ENCODE measurements at places on chromosomes 5 and 9. TPM values are rescaled to one million over a fixed set of nuclear protein-coding genes. Genes with fewer than 3 reads are reported as not detected.

DNA sequence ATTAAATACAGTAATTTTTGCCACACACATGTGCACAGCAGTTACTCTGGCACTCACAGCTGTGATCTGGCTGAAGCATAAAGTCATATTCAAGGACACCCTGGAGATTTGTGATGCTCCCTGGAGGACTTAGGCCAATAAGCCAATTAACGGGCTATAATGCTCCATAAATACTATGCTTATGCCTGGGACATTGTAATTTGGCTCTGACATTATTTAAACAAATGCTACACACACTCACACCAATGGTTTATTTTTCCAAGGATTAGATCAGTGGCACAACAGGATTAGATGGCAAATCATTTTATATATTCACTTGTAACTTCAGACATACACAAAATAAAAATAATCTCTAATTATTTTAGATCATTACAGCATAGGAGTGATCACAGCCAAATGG is 111.2 kb downstream of the LMNB1 start:
- DNase-seq, result no peak

- DNase-seq, result no peak
Observed at GRCh38 chr9:11966786-11967185, 726.4 kb upstream of the TYRP1 start.

DNA sequence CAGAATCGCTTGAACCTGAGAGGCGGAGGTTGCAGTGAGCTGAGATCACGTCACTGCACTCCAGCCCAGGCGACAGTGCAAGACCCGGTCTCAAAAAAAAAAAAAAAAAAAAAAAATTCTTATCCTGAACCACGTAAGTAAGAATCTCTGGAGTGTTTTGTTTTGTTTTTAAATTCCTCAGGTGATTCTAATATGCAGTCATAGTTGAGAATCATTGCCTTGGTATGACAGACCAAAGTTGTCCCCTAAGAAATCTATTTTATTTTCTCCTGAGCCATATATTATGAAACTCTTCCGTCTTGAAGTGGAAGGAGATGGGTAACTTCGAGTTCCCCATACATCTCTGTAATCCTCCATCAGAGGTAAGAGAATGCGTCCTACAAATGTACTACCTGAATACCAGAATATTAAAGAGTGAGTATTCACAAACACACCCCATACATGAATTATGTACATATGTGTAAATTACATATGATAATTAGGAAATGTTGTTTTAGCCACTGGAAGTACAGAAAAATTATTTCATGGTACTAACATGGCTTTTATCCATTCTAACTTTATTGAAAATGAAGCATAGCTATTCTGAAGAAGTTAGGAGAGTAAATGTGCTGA is 26.7 kb upstream of the SVEP1 start:
- no peak for DNase-seq

DNA sequence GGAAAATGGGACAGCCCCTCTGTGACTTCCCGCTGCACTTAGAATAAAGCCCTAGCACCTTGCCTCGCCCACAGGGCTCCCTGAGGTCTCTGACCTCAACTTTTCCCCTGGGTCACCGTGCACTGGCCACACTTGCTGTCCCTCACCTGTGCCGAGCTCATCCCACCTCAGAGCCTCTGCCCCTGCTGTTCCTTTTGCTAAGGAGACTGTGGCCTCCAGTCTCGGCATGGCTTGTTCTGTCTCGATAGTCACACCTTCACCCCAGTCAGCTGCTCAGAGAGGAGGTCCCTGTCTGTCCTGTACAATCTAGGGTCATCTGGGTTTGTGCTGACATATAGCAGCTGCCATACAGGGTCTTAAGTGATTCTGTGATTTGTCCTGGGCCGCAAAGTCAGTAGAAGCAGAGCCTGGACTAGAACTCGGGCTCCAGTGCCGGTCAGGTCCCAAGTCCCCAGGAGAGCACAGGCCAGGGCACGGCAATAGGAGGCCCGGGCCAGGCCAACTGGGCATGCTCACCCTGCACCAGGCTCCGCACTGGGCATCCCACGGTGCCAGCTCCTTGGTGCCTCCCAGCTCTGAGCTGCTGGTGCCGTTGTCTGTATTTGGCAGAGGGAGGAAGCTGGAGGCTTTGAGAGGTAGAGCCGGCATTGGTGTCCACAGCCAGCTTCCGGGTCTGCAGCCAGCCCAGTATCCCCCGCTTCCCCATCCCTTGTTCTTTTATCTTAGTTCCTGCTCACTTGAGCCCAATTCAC is 35.2 kb downstream of the NCS1 start:
- no peak for DNase-seq

DNA sequence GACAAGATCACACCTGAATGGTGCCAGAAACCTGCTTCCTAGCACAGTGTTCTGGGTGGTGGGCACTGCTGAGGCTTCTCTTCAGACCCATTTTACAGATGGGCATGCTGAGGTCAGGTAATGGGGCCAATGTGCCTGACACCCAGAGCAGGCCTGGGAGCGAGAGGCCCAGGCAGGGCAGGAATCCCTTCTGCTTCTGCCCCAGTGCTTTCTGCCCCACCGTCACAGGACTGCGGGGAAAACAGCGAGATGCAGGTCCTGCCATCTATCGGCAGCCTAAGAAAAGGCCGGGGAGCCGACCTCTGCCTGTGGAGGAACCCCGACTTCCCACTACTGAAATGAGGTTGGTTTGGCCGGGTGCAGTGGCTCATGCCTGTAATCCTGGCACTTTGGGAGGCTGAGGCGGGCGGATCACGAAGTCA is 22.8 kb upstream of the RNU6ATAC start:
- DNase-seq, result no peak

GRCh38 chr5:16315501-16315900 is 135.9 kb upstream of the MARCHF11 start:
- no peak for DNase-seq

- DNase-seq, result no peak
Observed at GRCh38 chr5:119328753-119329602, 26.8 kb upstream of the TNFAIP8 start.

GRCh38 chr9:131276094-131276888 is at the start of gene FAM78A:
Gene FAM78A, minus strand, starts transcription at chr9:131276510. Its CDS starts 331 bp downstream, at chr9:131276179.
- DNase-seq, result no peak

DNA sequence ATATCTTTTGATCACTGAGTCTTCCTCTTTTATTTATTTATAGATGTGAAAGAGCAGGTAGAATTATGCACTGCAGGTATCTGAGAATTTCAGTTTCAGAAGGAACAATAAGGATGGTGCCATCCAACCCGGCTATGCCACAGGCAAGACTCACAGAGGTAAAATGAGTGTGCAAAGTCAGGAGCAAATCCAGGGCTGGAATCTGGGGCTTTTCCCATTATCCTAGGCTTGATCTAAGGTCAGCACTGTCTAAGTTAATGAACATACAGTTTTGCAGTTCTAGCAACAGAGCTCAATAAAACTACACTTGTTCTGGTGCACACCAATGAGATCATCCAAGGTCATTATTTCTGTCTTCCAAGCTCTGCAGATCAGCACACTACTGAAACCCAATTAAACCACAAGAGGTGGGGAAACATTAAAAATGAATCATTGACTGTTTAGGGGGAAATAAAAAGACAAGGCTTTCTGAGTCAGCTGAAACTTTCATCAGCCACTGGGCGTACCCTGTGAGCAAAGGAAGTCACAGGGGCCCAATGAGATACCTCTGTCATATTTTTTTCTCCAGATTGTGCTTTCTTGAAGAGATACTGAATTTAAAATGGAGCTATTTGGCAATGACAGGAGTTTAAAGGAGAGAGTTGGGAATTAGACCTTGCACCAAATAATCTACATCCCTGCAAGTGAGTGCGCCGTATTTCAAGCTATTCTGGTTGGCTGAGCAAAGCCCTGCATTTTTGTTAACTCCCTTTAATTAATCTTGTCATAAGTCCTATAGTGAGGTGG is 662.2 kb upstream of the ZNF608 start:
- no peak for DNase-seq

DNA sequence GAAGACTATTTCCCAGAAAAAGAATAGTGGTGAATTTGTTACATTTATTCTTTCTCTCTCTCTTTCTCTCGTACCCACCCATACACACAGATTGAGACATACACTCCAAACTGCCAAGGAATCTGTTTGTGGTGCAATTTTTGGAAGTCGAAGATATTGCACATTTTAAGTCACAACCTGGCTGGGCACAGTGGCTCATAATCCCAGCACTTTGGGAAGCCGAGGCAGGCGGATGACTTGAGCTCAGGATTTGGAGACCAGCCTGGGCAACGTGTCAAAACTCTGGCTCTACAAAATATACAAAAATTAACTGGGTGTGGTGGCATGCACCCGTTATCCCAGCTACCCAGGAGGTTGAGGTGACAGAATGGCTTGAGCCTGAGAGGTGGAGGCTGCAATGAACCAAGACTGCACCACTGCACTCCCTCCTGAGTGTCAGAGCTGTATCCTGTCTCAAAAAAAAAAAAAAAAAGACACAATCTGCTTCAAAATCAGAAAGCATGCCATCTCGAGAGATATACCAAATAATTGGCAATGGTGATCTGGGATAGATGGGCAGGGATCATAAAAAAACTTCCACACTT is 19.2 kb upstream of the PLIN2 start:
- DNase-seq, result no peak

DNA sequence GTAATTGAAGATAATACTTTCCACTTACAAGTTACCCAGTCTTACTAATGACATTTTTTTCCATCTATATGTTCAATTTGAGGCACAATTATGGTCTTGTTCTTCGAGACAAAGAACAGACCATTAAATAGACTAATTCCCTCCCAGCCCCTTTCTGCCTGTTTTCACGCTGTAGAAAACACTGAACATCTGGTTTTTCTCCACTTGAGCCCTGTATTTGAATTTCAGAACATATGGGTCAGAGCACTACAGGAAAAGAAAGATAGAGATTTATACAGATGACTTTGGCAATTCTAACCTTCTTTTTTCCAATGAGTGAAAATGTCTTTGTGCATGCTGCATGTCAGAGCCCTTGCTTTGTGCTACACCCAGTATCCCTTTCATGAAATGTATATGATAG is 506.9 kb downstream of the LRRC70 start:
- no peak for DNase-seq

- no peak for DNase-seq
Observed at GRCh38 chr5:104412649-104413240, 850.2 kb upstream of the NUDT12 start.

GRCh38 chr5:172599204-172599567 is 41.9 kb upstream of the NEURL1B start:
- no peak for DNase-seq

GRCh38 chr5:153080940-153081339 is 409.5 kb upstream of the GRIA1 start:
- no peak for DNase-seq

GRCh38 chr5:7756453-7756852 is 94.5 kb downstream of the CFAP90 start:
- no peak for DNase-seq

- no peak for DNase-seq
Observed at GRCh38 chr9:5140151-5140550, 45.3 kb downstream of the INSL6 start.

DNA sequence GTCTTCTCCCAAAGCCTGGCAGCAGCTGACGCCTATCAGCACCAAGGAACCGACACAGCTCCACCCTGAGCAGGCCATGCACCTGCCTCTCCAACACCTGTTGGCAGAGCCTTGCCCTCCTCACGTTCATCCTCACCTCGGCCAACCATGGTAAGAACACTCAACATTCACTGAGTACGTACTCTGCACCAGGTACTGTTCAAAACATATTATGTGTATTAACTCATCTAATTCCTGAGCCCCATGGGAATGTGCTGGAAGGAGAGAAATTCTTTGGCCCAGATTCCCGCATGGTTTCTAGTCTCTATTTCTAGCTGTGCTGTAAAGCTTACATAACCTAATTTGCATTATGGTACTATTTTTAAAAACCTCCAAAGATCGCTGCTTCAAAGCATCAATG is 86.1 kb downstream of the GPR21 start:
- DNase-seq, result no peak

- DNase-seq, result no peak
Observed at GRCh38 chr5:61389609-61390008, 57.6 kb downstream of the ZSWIM6 start.

DNA sequence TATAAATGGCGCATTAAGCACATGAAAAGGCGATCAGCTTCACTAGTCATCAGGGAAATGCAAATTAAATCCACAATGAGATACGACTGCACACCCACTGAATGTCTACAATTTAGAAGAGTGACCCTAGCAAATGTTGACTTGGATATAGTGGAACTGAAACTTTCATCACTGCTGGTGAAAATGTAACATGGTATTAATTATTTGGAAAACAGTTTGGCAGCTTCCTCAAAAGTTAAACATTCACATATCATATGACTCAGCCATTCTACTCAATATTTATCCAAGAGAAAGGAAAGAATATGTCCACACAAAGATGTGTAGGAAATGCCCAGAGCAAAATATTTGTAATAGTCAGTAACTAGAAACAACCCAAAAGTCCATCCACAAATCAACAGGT is 146.5 kb downstream of the LPAR1 start:
- no peak for DNase-seq

GRCh38 chr5:97547430-97547829 is 364.4 kb upstream of the RIOK2 start:
- no peak for DNase-seq

DNA sequence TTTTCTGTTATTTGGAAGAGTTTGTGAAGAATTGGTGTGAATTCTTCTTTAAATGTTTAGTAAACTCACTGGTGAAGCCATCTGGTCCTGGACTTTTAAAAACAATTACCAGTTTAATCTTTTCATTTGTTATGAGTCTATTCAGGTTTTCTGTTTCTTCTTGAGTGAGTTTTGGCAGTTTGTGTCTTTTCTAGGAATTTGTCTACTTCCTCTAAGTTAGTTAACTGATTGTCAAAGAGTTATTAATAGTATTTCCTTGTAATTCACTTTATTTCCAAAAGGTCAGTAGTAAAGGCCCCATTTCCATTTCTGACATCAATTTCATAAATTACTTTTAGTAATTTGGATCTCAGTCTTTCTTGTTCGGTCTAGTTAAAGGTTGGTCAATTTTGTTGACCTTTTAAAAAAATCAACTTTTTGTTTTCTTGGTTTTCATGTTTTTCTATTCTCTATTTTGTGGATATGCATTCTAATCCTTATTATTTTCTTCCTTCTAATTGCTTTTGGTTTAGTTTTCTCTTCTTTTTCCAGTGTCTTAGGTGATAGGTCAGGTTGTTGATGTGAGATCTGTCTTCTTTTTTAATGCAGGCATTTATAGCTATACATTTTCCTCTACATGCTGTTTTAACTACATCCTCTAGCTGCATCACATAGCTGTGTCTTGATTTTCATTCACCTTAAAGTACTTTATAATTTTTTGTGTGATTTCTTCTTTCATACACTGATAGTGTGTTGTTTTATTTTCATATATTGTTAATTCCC is 7.3 kb upstream of the SMIM3 start:
- no peak for DNase-seq

The PDCD1LG2 gene
- total RNA-seq, result 8.2 TPM

The PCDHGC4 gene
- 0.19 TPM for total RNA-seq

The ZNF300 gene
- 7.7 TPM for total RNA-seq

The SLC46A2 gene
- total RNA-seq, result 24.6 TPM

The CLK4 gene
- total RNA-seq, result 58.0 TPM

The OR1Q1 gene
- not detected for total RNA-seq

The LHX3 gene
- total RNA-seq, result 0.09 TPM

The FBXO38 gene
- 49.9 TPM for total RNA-seq

The DRD1 gene
- total RNA-seq, result 0.80 TPM

The ANKRD55 gene
- 3.5 TPM for total RNA-seq

The CCDC192 gene
- total RNA-seq, result 0.09 TPM

The PCDHGC3 gene
- 5.5 TPM for total RNA-seq

The IGFBPL1 gene
- 6.0 TPM for total RNA-seq

The EFCAB9 gene
- not detected for total RNA-seq

The EIF4EBP3 gene
- 4.5 TPM for total RNA-seq
